ENCODE measurements at places on chromosomes 2 and 18. TPM values are rescaled to one million over a fixed set of nuclear protein-coding genes. Genes with fewer than 3 reads are reported as not detected.

Gene NPC1
- 53.3 TPM for total RNA-seq

Gene ATL2
- 175 TPM for total RNA-seq

Gene ERBB4
- total RNA-seq, result 17.9 TPM

Gene RGPD3
- total RNA-seq, result 1.3 TPM

Gene EVA1A
- 13.2 TPM for total RNA-seq

Gene RUFY4
- total RNA-seq, result not detected

Gene EFHD1
- 5.9 TPM for total RNA-seq

All from camera-type eye (tissue), 1 donor.